ENCODE measurements at places on chromosomes 16 and 17. TPM values are rescaled to one million over a fixed set of nuclear protein-coding genes. Genes with fewer than 3 reads are reported as not detected.

CA7 gene
- not detected for total RNA-seq

WNT9B gene
- not detected for total RNA-seq

TLCD1 gene
- 3.9 TPM for total RNA-seq

PERCC1 gene
- not detected for total RNA-seq

NPIPA3 gene
- not detected for total RNA-seq

ADAD2 gene
- not detected for total RNA-seq

TBC1D24 gene
- total RNA-seq, result 11.3 TPM

NOD2 gene
- 0.28 TPM for total RNA-seq

TAT gene
- total RNA-seq, result not detected

INCA1 gene
- 0.28 TPM for total RNA-seq

AIPL1 gene
- 0.19 TPM for total RNA-seq

HOXB5 gene
- not detected for total RNA-seq

FAM20A gene
- total RNA-seq, result 1.7 TPM

UBB gene
- total RNA-seq, result 2,132 TPM

KRT10 gene
- 3.9 TPM for total RNA-seq

CHP2 gene
- total RNA-seq, result not detected

OR1A1 gene
- total RNA-seq, result not detected

TPSG1 gene
- total RNA-seq, result not detected

TPSAB1 gene
- total RNA-seq, result not detected

TAX1BP3 gene
- total RNA-seq, result 136 TPM

PRSS27 gene
- total RNA-seq, result 0.56 TPM

TOP2A gene
- 163 TPM for total RNA-seq

LUC7L gene
- 37.4 TPM for total RNA-seq

KRT33A gene
- total RNA-seq, result not detected

KRT40 gene
- total RNA-seq, result not detected

ITGAL gene
- not detected for total RNA-seq
